ENCODE measurements at places on chromosomes 7 and 10.

- no peak for DNase-seq
These were observed 17.9 kb downstream of the ZNF316 start for GRCh38 chr7:6654842-6655610.

GRCh38 chr7:8637322-8637721 is 203.9 kb downstream of the NXPH1 start:
- no peak for DNase-seq

GRCh38 chr7:74175340-74175739 is 1.2 kb downstream of the EIF4H start:
- no peak for DNase-seq

GRCh38 chr10:114714281-114714741 is 56.2 kb upstream of the ABLIM1 start:
- no peak for DNase-seq

GRCh38 chr7:50697748-50698147 is 84.9 kb downstream of the GRB10 start:
- no peak for DNase-seq

Data from natural killer cell treated with Interleukin-12 subunit alpha and Interleukin-12 subunit beta and Interleukin-15 and Interleukin-18, amount 100 ng/mL, for 72 hours (primary cell).